T-helper 2 cell treated with Interferon-gamma antibody and Interleukin-4, amounts not matched to agents 100 ng/mL and 5 ng/mL, for 36 hours (primary cell): ENCODE measurements at places on chromosomes 4 and X. TPM values are rescaled to one million over a fixed set of nuclear protein-coding genes. Genes with fewer than 3 reads are reported as not detected.

The MTNR1A gene
- total RNA-seq, result not detected in 2 replicates

The VCX2 gene
- not detected in 2 replicates for total RNA-seq

The EXOC1L gene
- total RNA-seq, result not detected in 2 replicates

The ARHGAP36 gene
- not detected in 2 replicates for total RNA-seq

The TIGD4 gene
- 0.14 and 0.16 TPM in 2 replicates for total RNA-seq

The ODAPH gene
- total RNA-seq, result 0.86 and 1.2 TPM in 2 replicates
